ENCODE measurements at places on chromosomes 6 and 20.

GRCh38 chr6:162251257-162251656 lies 476.3 kb downstream of the PRKN start:
- no peak for DNase-seq

DNA sequence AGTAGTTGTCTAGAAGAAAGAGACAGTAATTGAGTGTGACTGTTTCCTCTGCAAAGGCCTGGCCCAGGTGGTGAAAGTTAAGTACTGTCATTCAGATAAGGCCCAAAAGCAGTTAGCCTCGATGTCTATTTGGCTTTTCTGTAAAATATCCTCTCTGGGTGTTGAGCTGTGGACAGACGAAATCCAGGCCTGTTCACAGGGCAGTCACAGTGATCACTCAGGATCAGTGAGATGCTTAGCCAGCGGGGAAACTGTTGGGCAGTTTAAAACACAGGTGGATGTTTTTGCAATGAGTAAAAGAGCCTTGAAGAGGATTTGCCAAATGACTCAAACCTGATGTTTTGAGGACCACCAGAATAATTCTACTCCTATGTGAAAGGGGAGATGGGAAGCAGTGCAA lies 22.0 kb upstream of the PRDM1 start:
- no peak for DNase-seq

- peak; percentile 46 for DNase-seq
These were observed 39.0 kb downstream of the MAS1 start for GRCh38 chr6:159929819-159930218.

DNA sequence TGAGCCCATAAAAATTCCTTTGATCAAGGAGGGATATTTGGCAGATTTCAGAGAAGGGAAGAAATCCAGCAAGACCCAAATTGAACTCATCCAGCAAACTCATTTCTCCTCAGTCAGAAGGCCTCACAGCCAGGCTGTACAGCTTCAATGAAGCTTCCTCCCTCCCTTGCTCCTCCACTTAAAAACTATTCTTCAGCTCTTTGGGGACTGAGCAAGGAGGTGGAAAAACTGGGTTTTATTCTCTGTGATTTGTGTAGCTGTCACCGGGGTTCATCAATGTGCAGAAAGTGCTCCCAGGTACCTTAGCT lies 158.7 kb upstream of the ZNF184 start:
- no peak for DNase-seq

- no peak for DNase-seq
These were observed 21.7 kb downstream of the SMLR1 start for GRCh38 chr6:130848945-130849344.

DNA sequence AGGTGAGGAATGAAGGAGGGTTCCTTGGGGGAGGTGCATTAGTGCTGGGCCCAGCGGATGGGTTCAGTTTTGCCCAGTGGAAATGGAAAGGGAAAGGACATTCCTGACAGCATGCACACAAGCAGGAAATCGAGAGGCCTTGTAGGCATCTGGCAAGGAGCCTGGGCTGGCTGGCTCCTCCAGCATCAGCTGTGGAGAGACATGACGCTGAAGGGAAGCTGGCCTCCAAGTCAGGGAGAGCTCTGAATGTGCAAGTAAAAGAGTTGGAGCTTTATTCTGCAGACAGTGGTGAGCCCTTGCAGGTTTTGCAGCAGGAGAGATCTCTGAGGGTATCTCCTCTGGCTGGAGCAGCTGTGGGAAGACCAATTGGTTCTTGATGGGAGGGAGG lies 154.3 kb downstream of the MRPL14 start:
- no peak for DNase-seq

DNA sequence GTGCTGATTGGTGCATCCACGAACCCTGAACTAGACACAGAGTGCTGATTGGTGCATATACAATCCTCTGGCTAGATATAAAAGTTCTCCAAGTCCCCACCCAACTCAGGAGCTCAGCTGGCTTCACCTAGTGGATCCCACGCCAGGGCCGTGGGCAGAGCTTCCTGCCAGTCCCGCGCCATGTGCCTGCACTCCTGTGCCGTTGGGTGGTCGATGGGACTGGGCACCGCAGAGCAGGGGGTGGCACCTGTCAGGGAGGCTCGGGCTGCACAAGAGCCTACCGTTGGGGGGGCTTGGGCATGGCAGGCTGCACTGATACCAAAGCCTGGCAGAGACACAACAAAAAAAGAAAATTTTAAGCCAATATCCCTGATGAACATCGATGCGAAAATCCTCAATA lies 185.4 kb upstream of the ASCC3 start:
- DNase-seq, result no peak

- DNase-seq, result no peak
These were observed 31.6 kb upstream of the PRL start for GRCh38 chr6:22328474-22328873.

DNA sequence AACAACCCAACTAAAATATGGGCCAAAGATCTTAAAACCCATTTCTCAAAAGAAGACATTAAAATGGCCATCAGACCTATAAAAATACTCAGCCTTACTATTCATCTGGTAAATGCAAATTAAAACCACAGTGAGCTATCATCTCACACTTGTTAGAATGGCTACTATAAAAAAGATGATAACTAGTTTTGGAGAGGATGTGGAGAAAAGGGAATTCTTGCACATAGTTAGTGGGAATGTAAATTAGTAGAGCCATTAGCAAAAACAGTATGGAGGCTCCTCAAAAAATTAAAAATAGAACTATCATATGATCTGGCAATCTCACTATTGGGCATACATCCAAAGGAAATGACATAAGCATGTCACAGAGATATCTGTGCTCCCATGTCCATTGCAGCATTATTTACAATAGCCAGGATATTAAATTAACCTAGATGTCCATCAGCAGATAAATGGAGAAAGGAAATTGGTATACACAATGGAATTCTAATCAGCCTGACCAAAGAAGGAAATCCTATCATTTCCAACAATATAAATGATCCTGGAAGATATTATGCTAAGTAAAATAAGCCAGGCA lies 2.9 kb downstream of the SIRPB1 start:
- no peak for DNase-seq

- no peak for DNase-seq
These were observed 43.5 kb downstream of the NT5E start for GRCh38 chr6:85493389-85493788.

- no peak for DNase-seq
These were observed 46.9 kb downstream of the TMEM200A start for GRCh38 chr6:130412556-130413290.

DNA sequence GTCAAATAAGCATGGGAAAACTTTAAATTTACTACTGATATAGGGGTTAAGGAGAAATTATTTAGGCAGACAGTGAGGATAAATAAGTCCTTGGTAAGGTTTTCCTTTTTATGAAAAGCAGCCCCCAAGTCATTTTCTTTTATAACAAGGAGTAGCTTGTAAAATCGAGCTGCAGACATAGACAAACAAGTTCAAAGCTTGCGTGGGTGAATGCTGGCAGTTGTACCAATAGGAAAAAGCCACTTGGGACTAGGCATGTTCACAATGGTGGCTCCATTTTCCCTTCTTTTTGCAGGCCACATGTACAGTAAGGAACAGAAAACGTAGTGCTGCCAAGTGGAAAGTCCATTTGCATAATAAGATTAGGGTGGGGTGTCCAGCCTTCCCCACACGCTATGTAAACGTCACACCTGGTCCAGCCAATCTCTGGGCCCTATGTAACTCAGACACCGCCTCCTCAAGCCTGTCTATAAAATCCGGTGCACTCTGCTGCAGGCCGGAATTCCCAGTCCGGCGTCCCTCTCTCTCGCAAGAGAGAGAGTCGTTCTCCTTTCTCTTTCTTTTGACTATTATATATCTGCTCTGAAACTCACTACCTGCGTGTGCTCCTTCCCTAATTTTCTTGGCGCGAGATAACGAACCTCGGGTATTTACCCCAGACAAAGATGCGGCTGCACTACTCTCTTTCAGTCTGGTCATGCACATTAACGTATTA lies 217.1 kb upstream of the MAN1A1 start:
- no peak for DNase-seq

GRCh38 chr6:112205427-112206109 lies 48.8 kb downstream of the LAMA4 start:
- DNase-seq, result no peak

- DNase-seq, result no peak
These were observed 1.1 kb downstream of the AIG1 start for GRCh38 chr6:143061597-143062385.

DNA sequence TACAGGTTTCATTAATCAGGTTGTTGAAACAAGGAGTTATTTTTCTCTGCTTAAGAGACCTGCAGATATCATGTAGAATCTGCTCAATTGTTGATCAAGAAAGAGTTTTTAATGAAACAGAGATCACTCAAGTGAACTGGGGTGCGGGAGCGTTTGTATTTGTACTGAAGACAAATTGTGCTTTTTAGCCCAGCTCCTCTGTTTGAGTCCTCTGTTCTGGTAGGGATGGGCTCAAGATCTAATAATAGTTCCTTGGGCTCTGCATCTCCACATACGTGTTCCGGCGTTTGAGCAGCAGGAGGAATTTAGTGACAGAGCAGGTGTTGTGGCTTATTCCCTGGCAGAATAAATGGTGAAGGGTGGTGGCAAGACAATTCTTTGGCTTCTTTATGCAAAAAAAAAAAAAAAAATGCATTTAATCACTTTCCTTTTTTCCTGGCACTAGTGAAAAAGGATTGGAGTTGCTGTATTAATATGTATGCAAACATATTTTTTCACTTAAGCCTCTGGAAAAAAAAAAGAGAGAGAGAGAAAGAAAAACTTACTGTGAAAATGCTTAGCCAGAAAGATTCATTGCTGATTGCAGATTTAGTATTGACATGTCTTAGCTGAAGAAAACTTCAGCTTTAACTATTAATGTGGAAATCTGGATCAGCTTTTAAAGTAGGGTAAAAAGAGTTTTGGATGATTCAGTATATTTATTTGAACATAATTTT lies 4.0 kb downstream of the CITED2 start:
- DNase-seq, result peak; percentile 7

GRCh38 chr20:61135968-61136367 lies 116.1 kb upstream of the CDH4 start:
- DNase-seq, result no peak

GRCh38 chr6:44053760-44054556 lies 73.3 kb downstream of the MRPL14 start:
- DNase-seq, result no peak

DNA sequence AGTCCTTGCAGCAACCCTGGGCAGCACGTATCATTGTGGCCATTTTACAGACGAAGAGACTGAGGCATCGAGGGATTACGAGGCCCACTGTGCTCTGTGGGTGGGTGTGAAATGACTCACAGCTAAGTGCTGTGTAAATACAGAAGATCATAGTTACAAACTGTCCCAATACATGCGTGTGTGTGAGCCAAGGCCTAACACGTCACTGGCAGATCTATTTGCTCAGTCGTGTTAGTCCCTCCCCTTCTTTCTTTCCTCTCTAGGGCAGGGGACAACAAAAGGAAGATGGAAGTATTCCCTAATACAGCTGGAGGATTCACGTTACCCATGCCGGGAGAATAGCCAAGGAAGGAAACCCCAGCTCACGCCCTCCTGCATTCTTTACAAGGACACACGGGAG lies 175.9 kb downstream of the CDC5L start:
- no peak for DNase-seq

DNA sequence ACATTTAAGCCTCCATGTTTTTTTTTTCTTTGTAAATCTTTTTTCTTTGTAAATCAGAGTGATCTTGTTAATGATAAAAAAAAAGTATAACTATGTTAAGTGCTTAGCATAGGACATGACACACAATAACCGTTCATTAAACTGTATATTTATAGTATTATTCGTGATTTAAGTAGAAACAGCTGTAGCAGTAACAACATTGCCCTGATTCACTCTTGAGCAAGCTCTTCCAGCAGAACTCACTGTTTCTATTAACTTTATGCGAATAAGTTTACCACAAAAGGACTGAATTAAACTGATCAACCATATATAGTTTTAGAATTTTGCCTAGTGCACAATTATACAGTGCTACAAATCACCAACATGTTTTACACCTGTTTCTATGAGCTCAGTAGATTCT lies 1338.0 kb upstream of the EYS start:
- no peak for DNase-seq

- no peak for DNase-seq
These were observed 6.9 kb downstream of the VGLL2 start for GRCh38 chr6:117272032-117272866.

GRCh38 chr6:169807699-169808607 lies 56.5 kb downstream of the ERMARD start:
- no peak for DNase-seq

DNA sequence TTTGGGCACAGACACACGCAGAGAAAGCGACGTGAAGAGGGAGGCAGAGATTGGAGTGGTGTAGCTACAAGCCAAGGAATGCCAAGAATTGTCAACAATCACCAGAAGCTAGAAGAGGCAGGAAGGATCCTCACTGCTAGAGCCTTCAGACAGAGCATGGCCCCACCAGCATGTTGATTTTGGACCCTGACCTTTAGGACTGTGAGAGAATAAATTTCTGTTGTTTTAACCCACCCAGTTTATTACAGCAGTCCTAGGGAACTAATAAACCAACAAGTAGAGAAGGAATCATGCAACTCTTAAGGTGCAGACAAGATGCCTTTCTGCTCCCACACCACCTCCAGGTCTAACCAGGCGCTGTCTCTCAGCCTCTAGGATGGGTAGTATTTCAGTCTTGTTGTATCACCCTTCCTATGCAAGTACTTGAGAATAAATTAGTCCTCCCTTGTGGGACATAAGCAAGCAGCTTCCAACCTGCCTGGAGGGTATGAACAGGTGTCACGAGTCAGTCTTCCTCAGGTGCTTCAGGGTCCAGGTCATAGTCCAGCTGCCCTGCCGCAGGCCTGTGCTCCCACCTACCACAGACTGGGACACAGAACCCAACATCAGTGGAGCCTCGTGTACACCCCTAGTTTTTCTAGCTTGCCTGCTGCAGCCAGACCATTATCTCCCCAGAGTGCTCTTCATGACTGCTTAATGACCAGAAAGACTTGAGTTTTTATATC lies 46.4 kb upstream of the CCN2 start:
- no peak for DNase-seq

DNA sequence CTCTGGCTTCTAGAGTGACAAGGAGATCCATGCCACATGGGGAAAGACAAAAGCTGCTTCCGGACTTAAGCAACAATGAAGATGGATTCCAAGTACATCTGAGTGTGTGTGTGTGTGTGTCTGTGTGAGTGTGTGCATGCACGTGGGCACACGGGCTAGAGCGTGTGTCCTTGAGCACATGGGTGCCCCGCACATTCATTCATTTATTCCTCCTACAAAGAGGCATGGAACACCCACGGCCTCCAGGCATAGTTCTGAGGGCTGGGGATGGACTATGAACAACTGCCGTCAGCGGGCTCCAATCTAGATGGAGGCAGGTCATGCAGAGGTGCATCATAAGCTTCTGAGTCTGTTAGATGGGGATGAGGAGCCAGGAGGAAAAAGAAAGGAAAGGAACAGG lies 49.1 kb downstream of the GRM4 start:
- no peak for DNase-seq

Measured in CD4-positive, alpha-beta T cell treated with Interleukin-17A for 4 hours (primary cell).